ENCODE measurements at places on chromosomes 3 and 15.

DNA sequence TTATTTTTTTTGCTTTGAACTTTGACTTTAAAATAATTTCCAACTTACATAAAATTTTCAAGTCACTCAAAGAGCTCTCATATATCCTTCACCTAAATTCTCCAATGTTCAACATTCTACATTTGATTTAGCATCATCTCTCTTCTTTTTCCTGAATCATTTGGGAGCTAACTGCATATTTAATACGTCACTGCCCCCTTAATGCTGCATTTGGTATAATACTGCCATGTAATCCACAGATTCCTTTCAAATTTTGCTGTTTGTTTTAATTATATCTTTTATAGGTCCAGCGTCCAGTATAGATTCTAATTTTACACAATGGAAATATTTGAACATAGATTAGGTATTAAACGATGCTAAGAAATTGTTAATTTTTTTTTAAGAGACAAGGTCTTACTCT is 2.3 kb upstream of the EIF2AK4 start:
- DNase-seq: no peak

DNA sequence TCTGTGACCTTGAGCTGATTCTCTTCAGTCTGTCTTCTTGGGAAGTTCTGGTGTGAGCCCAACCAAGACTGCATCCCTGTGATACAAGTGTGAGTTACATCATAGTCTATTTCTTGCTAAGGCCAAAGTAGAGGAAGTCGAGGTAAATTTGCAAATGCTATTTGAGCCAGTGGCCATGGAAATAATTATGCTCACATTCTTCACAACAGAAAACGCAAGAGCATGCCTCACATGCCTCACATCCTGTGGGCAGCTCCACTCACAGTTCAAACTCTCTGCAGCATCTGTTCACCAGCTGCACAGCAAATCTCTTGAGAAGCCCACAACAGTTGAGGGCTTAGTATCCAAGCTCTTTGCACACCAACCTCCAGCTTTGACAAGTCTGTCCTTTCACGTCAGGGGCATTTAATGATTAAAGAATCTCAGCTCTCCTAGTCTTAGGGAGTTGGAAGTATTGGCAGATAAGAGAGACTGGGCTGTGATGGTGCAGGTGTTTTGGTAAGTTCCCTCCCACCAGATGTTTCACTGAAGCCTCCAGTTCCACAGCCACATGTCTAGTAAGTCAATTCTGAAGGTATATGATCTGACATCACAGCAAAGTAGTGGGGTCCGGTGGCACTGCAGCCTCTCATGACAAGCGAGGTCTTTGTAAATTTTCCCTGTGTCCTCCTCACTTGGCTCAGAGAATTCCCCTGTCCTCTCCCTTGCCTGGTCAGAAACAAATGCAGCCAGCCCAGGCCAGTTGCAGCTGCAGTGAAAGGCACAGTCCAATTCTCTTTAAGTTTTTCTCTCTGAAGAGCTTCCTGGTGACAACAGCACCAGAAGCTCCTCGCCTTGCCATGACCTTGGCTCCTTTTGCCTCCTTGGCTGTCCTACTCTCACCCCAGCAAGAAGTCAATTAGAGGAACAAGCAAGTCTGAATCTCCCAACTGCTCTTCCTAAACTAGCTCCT is 166.1 kb downstream of the SSR3 start:
- peak; percentile 7 for DNase-seq

DNA sequence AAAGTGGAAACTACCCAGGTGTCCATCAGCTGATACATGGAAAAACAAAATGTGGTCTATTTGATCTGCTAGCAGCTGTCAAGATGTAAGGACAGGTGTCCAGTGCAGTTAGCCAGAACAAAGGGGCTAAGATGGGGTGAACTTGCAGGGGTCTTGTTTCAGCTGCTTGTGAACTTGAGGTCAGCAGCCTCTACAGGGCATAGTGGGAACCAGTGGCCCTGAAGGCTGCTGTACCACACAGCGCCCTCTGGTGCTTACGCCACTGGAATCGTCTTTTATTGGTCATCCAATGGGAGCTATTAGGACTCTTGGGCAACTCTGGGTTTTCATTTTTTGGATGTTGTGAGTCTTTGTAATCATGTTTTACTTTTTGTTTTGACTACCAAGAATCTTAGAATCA is 62.2 kb upstream of the CTSH start:
- DNase-seq: peak; percentile 84

DNA sequence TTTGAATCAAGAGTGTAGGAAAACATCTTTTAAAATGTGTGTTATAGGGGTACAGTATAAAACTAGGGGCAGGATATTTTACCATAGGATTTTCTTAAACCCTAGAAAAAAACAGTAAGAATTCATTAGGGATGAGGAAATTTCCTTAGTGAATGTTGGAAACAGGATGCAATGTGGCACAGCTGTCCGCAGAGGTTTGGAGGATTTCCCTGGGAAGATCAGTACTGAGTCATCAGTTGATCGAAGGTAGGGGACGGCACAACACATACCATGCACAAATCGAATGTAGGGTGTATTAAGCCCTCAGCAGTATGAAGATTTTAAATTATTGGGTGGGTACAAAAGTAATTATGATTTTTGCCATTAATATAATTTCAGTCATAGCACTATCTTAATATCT is 49.9 kb downstream of the FNDC3B start:
- no peak for DNase-seq
